ENCODE measurements at places on chromosomes 7 and 10. TPM values are rescaled to one million over a fixed set of nuclear protein-coding genes. Genes with fewer than 3 reads are reported as not detected.

DNA sequence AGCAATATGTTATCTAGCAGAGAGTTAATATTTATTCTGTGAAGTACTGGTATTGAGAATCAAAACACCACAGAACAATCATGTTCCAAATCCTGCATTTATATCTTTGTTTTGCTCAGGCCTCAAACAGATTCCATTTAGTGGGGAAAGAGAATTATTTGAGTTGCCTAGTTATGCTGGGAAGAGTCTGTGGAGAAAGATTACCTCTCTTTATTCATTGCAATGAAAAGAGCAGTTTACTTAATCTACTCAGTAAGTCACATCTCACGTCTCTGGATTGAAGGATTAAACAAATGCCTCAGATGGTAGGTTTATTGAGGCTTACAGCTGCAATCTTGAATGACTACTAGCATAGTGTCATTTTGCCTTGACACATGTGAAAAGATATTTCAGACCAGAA, 76.4 kb downstream of the RUNDC3B start:
- DNase-seq = no peak

DNA sequence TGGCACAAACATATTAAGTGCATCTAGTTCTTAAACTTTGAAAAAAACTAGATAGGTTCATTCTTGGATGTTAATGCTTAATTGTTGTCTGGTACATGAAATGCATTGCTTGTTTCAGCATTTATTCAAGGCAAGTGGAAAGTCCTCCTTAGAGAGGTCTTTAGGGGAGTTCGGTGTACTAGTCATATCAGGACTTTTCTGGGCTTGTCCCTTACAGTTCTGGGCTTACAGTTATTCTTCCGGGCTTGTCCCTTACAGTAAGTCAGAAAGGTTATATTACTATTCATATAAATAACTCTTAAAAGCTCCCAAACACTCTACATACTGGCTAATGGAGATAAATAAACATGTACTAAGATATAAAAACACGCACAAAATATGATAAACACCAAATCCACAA, 61.6 kb upstream of the MRLN start:
- no peak for DNase-seq

DNA sequence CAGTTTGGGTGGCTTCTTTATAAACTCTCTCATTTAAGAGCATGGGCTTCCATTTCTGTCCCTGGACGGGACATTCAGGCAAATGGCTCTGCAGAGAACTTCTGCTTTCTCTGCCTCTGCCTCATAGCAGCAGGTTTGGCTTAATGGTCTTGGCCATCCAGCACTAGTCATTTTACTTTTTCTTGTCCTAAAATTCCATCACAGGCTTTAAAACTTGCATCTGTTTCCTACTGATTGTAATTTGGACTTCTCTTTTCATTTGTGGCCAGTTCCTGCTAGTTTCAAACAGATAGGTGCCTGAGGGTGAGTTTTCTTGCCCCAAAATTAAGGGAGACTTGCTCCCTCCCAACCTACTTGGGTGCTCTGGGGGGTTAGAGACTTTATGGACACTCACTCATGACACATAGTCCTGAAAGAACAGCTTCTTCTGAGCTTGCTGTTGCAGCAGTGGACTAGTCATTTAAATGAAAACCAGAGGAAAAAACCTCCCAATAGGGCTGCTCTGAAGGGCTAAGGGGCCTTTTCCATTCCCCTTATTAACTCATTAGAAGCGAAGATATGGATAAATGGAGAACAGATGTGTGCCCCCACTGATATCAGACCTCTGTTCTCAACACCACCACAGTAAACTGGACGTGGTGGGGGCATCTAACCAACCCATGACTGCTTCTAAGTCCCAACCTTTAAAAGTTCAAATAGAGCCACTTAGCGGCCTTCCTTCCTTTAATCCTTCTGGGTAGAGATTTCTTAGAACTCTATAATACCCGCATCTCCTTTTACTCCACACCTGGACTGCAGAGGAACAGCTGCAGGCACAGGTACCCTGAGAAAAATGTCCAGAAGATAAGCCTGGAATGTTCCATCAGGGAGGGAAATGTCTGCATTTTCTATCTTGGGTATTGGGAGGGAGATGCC, 38.8 kb downstream of the SVOPL start:
- DNase-seq = no peak

DNA sequence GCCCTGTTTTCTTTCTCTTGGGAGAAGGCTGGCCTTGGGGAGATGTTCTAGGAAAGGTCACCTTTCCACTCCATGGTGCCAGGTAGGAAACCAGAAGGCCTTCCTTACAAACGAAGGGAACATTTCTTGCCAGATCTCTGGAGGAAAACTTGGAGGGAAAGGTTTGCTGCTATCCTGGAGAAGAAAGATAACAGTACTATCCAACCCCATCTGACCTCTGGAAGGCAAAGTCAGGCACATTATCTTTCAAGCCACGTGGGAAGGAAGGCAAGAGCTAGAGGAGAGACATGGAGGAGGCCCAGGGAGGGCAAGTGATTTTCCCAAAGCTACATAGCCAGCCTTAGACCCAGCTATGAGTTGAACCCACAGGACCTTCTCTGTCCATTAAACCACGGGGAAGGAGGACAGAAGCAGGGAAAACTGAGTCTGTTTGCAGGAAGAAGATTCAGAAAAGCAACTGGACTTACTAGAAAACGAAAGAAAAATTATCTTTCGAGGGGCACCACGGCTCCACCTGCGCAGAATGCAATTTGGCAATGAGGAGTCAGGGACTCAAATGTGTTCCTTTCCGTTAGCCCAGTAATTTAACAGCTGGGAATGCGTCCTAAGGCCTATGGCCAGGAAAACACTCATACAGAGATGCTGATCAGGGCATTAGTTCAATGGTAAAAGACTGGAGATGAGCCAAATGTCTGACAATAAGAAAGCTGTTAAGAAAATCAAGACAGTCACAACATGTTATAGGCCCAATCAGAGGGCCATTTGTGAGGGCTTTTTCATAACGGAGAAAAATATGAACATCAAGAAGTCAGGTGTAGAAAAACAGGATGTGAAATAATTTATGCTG, 32.0 kb upstream of the PSAP start:
- DNase-seq = no peak

Gene DOCK1
- total RNA-seq = not detected

Gene NFE2L3
- 0.50 TPM for total RNA-seq

Gene NKX2-3
- not detected for total RNA-seq
